ENCODE measurements at places on chromosomes 1 and 21. TPM values are rescaled to one million over a fixed set of nuclear protein-coding genes. Genes with fewer than 3 reads are reported as not detected.

DNA sequence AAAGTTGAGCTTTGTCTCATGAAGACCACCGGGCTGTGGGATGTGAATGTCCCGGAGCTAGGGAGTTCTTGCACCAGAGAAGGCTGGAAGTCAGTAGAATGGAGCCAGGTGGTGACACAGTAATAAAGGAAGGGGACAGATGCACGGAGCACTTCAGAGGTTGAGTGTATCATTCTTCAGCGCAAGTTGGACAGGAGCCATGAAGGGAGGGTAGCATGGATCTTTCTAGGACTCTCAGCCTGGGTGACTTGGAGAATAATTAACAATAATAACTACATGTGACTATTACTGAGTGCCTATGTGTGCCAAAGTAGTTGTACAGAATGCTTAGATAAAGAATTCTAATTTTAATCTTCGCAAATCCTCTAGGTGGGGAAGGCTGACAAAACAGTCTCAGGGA is 258.7 kb upstream of the AJAP1 start:
- no peak for DNase-seq

- no peak for DNase-seq
Measured at GRCh38 chr1:173043253-173043652, 7.5 kb downstream of the TNFSF18 start.

- no peak for DNase-seq
Measured at GRCh38 chr21:37656899-37657298, 259.4 kb downstream of the KCNJ6 start.

Gene OSCP1
- polyA plus RNA-seq, result 9.2 TPM
